ENCODE measurements at places on chromosomes 1 and 21.
A peak's percentile ranks its signal among the peaks of the same experiment; 100 is the strongest.

- no peak for DNase-seq
These were observed 11.2 kb downstream of the CREG1 start for GRCh38 chr1:167542109-167543032.

GRCh38 chr1:226763905-226764264, 24.8 kb upstream of the ITPKB start:
- peak; percentile 74 for DNase-seq

DNA sequence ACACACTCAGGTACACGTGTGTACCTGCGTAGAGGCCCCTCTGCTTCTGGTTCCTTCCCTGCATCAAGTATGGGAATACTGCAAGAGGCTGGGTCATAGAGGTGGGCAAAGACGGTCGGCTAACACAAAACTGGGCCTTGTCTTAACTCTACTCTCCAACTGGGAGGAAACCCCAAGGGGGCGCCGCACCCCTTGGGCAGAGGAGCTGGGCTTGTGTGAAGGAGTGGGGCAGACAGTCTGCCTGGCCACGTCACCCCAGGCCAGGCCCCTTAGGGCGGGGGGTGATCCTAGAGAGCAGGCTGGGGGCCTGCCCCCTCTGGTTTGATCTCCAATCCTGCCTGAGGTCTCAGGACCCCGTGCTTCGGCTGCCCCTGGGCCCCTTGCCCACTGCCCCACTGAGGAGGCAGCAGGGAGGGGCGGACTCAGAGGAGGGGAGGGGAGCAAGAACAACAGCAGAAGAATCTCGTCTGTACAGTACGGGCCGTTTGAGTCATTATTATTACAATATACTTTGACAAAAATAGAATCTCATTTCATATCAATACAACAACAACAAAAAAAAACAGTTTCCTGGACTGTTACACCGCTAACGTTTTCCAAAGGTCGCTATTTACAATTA, 34.7 kb downstream of the MEF2D start:
- DNase-seq, result no peak

- DNase-seq, result no peak
These were observed 4.9 kb upstream of the SLC44A5 start for GRCh38 chr1:75615613-75616435.

- DNase-seq, result no peak
These were observed 404 bp downstream of the NR0B2 start for GRCh38 chr1:26913389-26913753.

Measured in stromal cell of bone marrow (primary cell).